HEK293T (cell line): ENCODE measurements at places on chromosomes 13 and 19.

- DNase-seq: no peak
These were observed 80.3 kb downstream of the PAN3 start for GRCh38 chr13:28218679-28219078.

- no peak for DNase-seq
These were observed 16.2 kb downstream of the ZNF331 start for GRCh38 chr19:53553865-53554791.

GRCh38 chr19:32178401-32178800, 167.0 kb upstream of the ZNF507 start:
- DNase-seq: no peak

- DNase-seq: no peak
These were observed 346.4 kb downstream of the FGF9 start for GRCh38 chr13:22017226-22017625.

DNA sequence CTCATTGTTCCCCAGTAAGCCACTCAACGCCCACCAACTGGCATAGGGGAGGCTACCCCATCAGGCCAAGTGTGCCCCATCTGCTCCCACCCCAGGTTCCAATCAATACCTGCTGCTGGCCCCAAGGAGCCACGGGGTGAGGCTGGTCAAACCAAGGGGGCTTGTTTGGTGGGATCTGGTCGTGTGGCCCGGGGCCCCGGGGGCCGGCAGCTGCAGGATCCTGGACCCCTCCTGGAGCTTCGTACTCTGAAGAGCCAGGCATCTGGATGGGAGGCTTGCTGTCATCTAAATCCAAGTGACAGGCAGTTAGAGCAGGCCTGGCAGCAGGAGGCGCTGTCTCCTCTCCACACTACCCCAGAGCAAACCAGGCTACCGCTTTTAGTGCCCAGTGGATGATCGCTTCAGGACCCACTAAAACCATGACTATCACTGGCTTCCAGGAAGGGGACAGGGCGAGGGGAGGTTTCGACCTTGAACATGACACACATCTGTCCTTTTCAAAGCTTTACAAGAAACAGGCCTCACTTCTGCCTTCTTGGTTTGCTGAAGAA, 14.2 kb downstream of the CHERP start:
- DNase-seq: peak; percentile 69

DNA sequence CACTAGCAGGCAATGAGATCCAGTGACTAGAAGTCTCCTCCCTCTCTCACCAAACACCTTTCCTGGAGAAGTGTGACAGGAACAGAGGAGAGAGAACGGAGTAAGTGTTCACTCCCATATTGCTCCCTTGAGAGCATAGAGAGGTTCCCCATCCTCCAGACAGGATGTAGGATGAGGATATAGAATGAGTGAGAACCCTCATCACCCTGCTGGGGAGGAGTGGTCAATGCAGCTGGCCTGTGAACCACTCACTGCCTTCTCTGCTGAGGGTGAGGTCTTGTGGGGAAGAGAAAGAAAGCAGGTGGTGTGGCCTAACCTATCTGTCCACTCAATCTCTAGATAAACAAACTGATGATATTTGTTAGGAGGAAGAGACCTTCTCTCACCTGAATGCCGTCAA, 386.6 kb downstream of the PCDH20 start:
- DNase-seq: peak; percentile 10

DNA sequence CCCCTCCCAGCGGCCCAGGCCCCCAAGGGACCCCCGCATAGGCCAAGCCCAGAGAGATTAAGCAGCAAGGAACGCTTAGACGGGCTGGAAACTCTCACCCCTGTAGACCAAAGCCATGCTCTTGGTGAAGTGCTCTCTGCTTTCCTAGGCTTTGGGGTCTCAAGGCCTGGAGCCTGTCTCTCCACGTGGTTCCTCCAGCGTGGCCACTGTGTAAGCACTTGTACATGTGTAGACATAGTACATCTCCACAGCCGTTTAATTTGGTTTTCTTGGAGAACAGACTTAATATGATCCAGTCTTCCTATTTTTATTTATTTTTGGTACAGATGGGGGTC, 1.1 kb downstream of the NUDT19 start:
- DNase-seq: no peak

DNA sequence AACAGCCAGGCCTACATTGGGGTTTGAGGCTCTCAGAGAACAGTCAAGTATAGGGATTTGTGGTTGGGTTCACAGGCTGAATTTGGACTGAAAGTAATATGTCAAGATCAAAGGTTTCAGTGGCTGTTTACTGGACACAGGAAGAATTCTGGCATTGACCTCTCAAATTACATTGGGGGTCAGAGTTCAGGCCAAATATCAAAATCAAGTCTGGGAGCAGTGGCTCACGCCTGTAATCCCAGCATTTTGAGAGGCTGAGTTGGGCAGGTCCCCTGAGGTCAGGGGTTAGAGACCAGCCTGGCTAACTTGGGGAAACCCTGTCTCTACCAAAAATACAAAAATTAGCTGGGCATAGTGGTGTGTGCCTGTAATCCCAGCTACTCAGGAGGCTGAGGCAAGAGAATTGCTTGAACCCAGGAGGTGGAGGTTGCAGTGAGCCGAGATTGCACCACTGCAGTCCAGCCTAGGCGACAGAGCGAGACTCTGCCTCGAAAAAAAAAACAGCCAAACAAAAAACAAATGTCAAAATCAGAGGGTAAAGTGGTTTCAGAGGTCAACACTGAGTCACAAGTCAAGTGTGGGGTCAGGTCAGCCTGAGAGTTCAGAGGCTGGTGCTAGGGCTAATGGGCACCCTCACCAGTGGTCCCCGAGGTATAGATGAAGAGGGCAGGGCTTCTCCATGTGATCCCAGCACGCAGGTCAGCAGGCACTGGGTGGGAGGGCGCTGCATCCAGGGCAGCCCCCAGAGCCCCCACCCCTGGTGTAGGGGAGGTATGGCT, 1.5 kb downstream of the SLC27A5 start:
- no peak for DNase-seq

GRCh38 chr13:27283906-27284493, 13.4 kb downstream of the RASL11A start:
- DNase-seq: no peak

GRCh38 chr13:110630566-110631119, 15.3 kb downstream of the NAXD start:
- DNase-seq: no peak

- DNase-seq: peak; percentile 44
These were observed 1.1 kb downstream of the FOXO1 start for GRCh38 chr13:40665126-40666044.

- no peak for DNase-seq
These were observed 500.0 kb downstream of the DIAPH3 start for GRCh38 chr13:59663707-59664106.

- DNase-seq: no peak
These were observed 109.4 kb upstream of the POSTN start for GRCh38 chr13:37707739-37708500.

DNA sequence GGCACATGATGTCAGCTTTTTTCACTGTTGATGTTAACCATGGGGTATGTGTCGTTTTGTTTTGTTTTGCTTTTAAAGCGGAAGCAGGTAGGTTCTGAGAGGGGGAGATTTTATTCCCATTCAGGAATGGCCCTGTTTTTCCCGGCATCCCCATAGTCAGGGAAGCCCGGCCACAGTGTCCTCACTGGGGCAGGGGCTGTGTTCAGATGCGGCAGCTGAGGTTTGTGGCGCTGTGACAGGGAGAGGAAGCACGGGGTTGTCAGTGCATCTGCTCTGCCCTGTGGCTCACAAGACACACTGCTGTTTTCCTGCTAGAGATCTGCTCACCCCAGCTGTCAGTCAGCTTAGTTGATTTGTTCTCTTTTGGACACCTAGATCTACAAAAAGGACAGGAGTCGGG, 27.6 kb downstream of the ANKRD27 start:
- DNase-seq: no peak

- no peak for DNase-seq
These were observed 14.0 kb upstream of the TMEM255B start for GRCh38 chr13:113745059-113745458.

DNA sequence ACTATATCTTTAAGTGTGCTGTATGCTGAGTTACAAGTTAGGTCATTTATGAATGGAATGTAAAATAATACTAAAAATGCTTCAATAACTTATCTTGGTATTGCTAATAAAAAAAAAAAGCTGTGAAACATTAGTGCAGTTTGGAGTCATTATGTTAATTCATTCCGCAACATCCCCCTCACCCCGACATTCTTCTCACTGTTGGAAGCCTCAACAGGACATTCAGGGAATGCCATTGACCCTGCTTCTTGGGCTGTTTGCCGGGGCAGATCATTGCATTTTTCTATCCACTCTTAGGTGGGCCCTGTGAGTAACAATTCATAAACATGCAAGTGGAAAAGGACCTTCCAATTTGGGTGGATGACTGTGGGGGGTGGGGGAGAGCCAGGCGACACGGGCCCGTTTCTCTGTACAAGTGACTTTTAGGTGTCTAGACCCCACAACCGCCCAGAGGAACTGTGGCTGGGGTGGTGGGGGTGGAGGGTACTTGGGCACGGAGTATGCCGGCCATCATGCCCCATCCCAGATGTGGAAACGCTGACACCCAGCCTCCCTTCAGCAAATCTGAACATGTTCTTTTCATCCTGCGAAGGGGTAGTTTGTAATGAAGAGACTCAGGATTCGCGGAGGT, 185.9 kb downstream of the ZNF536 start:
- no peak for DNase-seq

GRCh38 chr13:48493066-48493765, 39.7 kb downstream of the RCBTB2 start:
- no peak for DNase-seq
